GF-D8 (cell line): ENCODE measurements at places on chromosomes 4 and X.

DNA sequence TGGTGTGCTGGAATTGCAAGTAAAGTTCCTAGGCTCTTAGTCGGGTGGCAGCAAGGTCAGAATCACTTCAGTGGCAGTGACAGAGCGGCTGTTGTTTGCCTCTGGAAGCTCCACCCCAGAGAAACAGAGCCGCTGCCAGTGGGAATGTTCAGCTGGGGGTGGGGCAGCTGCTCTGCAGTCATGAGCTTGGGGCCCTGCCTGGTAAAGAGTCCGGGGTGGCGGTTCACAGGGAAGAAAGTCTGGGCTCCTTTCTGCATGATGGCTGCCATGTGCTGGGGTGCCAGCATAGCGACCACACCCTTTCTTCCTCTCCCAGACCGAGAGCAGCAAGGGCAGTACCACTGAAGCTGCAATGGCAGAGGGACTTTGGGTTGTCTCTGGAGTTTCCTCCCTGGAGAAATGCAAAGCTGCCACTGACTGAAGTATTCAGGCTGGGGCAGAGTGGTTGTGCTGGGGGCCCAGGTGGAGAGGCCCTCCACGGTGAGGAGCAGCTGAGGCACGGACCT is 108.8 kb upstream of the CENPE start:
- DNase-seq: no peak

- DNase-seq: no peak
Observed at GRCh38 chrX:123617007-123617406, 115.8 kb downstream of the THOC2 start.

DNA sequence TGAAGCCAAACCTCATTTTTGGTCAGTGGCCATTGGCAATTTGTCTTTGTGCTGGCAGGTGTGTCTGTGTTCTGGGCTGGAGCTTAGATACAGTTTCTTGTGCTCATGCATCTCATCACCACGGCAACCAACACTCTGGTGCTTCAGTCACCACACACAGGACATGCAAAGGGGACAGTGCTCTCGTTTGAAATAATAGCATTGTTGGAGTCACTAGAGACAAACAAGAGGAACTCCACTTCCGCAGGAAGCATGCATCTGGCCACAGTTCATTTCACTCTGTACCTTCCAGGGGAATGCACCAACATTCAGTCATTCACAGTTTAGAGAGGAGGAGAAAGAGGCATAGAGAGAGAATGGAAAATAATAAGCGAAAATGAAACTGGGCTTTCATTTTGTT is 267.4 kb downstream of the ANK2 start:
- DNase-seq: no peak

DNA sequence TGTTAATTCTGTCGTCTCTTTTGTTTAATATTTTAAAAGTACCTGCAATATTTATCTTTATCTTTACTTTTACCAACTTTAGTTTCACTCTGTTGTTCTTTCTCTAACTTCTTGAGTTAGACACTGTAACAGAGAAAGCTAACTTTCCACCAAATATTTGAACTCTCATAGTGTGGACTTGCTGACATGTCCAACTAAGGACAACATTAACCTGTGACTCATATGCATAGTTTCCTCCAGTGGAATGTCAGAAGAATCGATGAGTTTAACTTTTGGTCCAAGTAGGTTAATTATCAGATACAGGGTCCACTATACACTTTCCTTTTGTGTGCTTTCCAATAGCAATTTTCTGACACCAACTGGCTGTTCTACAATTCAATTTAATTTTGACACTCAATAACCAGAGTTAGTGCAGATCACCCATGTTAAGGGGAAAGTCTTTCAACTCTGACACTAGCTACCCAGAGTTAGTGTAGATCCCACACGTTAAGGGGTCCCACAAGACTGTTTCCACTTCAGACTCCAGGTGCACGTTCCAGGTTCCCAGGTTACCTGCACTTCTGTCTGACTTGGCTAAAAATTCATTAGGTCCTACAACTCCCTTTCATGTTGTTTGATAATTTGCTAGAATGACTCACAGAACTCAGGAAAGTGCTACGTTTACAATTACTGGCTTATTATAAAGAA is 559.0 kb upstream of the AMOT start:
- DNase-seq: no peak

DNA sequence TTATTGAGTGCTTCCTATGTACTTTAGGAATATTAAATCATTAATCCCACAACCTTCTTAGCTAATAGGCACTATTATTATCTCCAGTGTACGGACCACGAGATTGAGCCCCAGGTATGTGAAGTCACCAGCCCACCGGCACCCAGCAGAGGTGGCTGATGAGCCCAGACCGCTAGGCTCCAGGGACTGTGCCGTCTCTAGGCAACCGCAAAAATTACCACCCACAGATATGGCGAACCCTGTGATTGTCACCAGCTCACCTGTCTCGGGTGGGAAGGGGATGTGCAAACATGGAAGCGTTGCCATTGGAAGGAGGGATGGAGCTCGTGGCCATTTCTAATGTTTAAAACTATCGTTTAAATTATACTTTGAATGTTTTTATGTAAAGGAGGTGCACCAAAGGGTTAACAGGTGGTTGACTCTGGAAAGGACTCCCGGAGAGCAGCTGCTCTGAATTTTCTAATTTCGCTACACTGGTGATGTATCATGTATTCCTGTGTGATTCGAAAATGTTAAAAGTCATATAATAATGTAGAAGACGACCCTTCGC is 21.0 kb upstream of the JAKMIP1 start:
- no peak for DNase-seq

DNA sequence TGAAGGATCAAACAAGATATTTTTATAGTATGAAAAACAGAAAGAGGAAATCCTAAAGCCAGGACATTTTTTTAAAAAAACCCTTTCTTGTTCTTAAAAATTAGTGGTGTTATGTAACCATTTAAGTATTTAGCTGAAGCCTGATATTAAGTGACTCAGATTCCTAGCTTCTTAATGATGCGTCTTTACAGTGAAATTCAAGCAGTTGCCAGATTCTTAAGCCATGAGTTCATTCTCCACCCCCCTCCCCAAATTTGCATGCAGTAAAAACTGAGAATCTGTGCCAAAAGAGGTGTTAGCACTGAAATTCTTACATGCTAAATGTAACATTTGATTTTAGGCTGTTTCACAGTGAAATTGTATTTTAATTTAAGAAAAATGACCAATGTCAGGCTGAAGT is 180.8 kb downstream of the RAPGEF2 start:
- no peak for DNase-seq

GRCh38 chr4:3160438-3160837 is 86.0 kb downstream of the HTT start:
- no peak for DNase-seq

DNA sequence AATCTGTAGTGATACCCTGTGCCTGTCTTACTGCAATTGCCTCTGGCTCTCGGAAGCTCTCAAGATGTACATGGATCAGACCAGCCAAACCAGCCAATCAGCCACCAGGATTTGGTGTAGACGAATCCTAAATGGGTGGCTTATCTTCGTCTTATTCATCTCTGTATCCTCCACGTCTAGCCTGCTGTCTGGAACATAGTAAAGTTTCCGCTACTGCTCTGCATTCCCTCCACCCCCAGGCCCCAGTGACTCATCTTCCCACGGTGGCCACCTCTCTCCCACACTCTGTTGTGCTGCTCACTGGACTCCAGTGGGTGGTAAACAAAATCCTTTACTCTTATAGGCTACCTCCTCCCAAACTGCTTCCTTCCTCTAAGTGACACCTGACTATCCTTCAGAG is 37.8 kb downstream of the SEPTIN6 start:
- DNase-seq: no peak
